ENCODE measurements at places on chromosomes 4 and X.
A peak's percentile ranks its signal among the peaks of the same experiment; 100 is the strongest.

- DNase-seq = no peak
These were observed 98.8 kb downstream of the ANXA3 start for GRCh38 chr4:78650106-78651024.

DNA sequence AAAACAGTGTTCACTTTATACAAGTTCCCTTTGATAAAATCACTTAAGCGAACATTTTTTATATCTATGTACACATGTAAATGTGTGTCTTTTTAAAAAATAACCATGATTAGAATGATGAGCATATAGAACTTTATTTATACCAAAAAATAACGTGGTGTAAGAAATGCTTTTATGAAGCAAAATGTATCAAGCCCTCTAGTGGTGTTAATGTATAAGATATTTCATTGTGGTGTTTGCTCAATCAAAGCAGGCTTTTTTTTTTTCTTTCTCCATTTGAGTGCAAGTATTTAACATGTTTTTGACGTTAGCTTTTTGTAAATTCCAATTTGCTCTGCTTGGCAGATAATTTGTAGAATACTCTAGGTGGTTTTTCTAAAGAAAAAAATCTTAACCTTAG is 2092.4 kb upstream of the TENM3 start:
- DNase-seq = no peak

DNA sequence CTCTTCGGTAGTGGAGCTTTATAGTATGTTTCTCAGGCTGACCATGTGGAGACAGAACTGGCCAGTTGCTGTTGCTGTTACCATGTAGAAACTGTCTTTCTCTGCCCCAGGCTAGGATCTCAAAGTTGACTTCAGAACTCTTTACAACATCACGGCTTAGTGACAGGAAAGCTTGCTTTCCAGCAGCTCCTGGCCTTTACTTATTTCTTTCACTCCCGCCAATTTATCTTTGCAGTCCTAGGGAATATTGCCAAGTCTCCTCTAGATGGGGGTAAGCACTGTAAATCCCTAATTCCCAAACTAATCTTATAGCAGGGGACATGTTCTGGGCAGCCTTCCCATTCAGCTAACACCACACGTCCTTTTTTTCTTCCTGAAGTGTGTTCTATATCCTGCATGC is 631.6 kb downstream of the SPRY1 start:
- DNase-seq = no peak

- DNase-seq = no peak
These were observed 54.9 kb downstream of the MAGEB17 start for GRCh38 chrX:16222151-16222550.

DNA sequence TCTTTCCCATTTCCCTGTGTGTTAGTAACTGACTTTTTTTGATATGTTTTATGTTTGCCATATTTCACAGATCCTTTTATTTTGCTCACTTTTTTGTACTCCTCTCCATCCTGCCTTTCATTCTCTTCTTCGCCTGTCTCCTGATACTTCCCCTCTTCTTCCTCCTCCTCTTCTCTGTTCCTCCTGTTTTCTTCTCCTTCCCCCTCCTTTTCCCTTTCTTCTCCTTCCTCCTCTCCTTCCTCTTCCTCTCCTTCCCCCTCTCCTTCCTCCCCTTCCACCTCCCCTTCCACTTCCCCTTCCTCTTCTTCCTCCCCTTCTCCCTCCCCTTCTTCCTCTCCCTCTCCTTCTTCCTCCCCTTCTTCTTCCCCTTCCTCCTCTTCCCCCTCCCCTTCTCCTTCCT is 41.7 kb downstream of the RPGR start:
- no peak for DNase-seq

DNA sequence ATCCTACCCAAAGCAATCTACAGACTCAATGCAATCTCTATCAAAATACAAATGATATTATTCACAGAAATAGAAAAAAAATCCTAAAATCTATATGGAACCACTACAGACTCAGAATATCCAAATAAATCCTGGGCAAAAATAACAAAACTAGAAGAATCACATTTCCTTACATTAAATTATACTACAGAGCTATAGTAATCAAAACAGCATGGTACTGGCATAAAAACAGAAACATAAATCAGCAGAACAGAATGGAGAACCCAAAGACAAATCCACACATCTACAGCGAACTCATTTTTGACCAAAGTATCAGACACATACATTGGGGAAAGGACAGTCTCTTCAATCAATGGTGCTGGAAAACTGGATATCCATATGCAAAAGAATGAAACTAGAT is 304.1 kb upstream of the FGF13 start:
- no peak for DNase-seq

DNA sequence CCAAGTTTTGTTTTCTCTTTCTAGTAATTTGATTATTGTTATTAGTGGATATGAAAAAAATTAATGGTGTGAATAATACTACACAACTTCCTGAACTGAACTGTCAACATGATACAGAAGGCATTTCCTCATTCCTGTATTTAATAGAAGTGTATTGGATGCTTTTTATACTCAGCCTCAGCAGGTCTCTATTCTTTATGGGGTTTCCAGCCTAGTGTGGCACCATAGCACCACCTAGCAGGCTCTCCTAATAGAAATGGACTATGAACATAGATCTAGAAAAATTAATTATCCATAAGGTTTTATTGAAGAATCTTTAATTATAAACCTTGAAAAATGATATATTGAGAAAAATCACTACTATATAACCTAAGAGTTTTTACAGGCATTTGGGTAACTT is 52.4 kb downstream of the GLRB start:
- DNase-seq = no peak

DNA sequence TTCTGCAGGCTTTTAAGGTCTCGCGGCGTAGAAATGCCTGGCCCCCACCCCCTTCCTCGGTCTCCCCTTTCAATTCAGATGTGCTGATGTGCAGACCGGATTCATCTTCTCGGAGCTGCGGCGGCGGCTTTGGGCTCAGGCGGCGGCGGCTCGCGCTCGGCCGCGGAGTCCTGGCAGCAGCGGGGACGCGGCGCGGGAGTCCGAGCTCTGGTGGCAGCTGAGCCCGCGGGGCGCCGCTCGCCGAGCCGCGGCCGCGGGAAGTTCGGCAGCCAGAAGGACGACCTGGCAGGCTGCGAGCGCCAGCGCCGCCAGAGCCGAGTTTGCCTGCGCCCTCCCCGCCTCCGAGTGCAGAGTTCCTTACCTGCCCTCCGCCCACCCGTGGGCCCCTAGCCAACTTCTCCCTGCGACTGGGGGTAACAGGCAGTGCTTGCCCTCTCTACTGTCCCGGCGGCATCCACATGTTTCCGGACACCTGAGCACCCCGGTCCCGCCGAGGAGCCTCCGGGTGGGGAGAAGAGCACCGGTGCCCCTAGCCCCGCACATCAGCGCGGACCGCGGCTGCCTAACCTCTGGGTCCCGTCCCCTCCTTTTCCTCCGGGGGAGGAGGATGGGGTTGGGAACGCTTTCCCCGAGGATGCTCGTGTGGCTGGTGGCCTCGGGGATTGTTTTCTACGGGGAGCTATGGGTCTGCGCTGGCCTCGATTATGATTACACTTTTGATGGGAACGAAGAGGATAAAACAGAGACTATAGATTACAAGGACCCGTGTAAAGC is 448 bp downstream of the TLL1 start:
- DNase-seq = no peak

- peak; percentile 25 for DNase-seq
These were observed 30.7 kb downstream of the ARHGEF9 start for GRCh38 chrX:63754136-63754859.

DNA sequence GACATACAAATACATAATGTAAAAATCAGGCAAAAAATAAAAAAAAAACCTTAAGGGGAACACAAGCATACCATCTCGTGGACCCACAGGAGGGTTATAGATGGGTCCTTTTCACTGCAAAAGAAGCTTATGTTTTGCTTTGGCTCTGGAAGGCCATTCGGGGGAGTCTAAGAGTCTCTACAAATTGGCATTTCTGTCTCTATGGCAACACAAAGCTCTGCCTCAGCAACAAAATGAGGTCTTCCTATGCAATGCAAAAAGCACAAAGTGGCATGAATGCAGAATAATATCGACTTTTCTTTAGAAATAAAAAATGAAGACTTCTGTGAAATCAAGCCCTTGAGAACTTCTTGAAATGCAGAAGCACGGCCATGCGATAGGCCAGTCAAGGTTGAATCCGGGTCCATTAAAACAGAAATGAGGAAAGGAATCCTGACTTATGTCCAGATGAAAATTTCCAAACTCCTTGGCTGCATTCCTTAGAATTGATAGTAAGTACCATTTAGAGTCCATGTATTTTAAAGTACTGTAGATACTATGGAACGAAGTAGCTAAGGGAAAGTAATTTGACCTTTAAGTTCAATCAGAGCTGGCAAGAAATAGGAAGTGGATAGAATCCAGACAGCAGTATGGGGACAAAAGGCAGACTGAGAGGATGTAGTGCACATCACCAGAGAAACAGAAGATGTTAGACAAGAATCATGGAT is 63.7 kb upstream of the PDLIM3 start:
- no peak for DNase-seq

DNA sequence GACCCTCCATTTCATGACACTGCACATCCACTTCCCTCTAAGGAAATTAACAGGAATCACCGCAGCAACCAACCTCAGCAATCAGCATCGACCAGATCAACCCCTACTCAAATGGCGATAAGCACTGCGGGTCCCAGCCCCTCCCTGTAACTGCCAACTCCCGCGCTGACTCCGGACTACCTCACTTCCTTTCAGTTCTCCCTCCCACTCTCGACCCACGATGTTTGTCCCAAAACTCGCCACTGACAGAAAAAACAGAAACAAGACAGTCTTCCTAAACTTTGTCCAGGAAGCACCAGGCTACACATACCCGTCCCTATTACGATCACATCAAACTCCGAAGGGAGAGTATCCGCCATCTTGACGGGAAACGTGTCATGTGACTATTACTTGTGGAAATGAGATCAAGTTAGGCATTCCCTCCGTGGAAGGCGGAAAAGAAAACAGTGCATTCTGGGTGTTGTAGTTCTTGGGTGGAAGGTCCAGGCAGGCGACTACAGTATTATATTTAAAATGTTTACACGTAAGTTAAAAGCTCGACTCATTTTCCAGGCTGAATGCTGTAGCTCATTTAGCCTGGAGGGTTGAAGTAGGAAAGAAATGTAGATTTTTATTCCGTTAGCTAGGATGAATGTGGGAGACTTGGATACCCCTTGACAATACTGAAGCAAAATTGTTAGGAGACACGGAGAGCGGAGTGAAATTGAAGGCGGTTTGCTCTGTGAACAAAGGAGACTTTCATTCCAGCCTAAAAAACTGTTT is at the start of gene CHM:
Gene CHM (minus strand): TSS at position 385 of the 762 bp plus-strand sequence. CDS start 26 bp downstream, at position 359.
- peak; percentile 50 for DNase-seq

GRCh38 chrX:99095965-99096635 is 1314.0 kb downstream of the PCDH19 start:
- DNase-seq = no peak

- no peak for DNase-seq
These were observed 26.2 kb upstream of the TMPRSS11D start for GRCh38 chr4:67909905-67910584.

GRCh38 chr4:3287271-3287971 is 5.4 kb upstream of the RGS12 start:
- no peak for DNase-seq

GRCh38 chr4:118327554-118328241 is 25.1 kb downstream of the PRSS12 start:
- DNase-seq = no peak

DNA sequence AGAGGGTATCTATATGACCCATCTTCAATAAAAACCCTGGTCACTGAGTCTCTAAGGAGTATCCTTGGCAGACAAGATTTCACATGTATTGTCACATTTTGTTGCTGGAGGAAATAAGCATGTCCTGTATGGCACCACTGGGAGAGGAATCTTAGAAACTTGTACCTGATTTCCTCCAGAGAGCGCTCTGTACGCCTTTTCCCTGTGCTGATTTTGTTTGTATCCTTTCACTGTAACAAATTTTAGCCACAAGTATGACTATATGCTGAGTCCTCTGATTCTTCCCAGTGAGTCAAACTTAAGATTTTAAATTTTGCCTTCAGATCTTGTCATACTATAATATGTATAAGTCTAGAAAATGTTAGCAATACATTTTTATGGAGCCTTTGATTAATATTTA is 102.8 kb downstream of the ITIH6 start:
- DNase-seq = no peak

- DNase-seq = no peak
These were observed 73.1 kb downstream of the MTHFD2L start for GRCh38 chr4:74230902-74231499.

GRCh38 chr4:2572076-2572475 is 35.6 kb downstream of the FAM193A start:
- no peak for DNase-seq

- no peak for DNase-seq
These were observed 41.5 kb downstream of the F11 start for GRCh38 chr4:186307497-186307896.

- DNase-seq = no peak
These were observed 29.5 kb upstream of the PSAPL1 start for GRCh38 chr4:7464259-7464655.

- DNase-seq = no peak
These were observed 243.0 kb upstream of the TRAM1L1 start for GRCh38 chr4:117328333-117328732.

DNA sequence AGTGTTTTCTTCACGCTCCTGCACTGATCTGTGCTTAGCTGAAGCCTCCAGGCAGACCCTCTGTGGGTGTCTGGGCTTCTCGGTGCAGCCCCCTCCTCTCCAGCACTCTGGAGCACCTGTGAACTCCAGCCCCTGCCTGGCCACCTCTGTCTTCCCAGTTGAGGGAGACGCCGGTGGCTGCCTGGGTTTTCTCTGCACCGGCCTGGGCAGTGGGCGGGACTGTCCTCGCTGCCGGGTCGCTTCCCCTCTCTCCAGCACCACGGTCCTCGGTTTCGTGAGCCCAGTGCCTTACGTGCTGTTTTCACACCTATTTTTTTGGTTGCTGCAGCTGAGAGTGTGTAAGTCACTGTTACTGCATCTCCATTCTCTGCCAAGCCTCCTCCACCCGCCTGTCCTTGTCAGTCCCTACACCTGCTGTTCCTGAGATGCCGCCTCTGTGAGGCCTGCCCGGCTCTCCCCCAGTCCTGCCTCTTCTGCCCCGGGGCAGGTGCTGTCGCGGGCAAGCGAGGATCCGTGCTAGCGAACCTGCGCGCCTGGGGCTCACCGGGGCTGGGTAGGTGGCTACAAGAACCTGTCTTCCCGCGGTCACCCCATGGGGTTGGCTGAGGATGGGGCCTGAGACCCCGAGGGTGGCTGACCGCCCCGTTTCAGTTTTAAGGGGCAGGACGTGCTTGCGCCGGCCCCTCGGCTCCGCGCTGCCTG is 2.4 kb upstream of the FGFRL1 start:
- peak; percentile 39 for DNase-seq

DNA sequence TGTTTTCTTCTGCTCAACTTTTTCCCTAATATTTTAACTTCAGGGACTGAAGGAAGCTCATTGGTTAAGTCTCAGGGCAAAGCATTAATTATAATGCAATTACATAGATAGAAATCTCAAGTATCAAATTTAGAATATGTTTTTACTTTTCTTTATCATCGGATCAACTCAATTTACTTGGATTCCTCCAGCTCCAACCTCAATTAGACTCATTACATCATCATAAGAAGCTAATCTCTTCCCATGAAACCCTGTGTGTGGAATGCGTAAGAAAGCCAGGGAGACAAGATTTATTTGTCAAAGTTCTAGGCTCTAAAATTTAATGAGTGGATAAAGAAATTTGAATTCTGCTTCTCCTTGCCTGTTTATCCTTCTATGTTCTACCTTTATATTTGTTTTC is 918.4 kb downstream of the ADGRL3 start:
- DNase-seq = no peak
